A673 (cell line): ENCODE measurements at places on chromosomes 4 and X.

DNA sequence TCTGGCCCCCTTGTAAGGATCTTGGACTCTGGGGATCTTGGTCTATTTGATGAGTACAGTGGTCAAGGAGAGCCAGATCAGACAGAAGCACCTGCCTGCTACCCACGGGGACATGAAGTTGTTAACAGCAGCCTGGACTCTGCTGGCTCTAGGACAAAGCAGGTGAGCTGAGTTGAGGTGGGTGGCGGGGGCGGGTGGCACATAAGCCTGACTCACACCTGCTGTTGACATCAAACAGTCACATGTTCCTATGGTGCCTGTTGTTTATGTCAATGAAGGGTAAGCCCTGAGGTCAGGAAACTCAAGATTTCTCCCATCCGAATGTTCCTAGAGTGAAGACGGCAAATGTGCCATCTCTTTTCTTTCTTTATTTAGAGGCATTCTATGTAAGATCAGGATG, 50.1 kb upstream of the CLNK start:
- no peak for DNase-seq

- DNase-seq: no peak
These were observed 45.5 kb upstream of the HS3ST1 start for GRCh38 chr4:11474146-11474545.

- no peak for DNase-seq
These were observed 486.4 kb upstream of the FSTL5 start for GRCh38 chr4:162650166-162650565.

GRCh38 chr4:23686169-23686897, 203.5 kb downstream of the PPARGC1A start:
- no peak for DNase-seq

GRCh38 chrX:40469316-40469715, 111.5 kb upstream of the ATP6AP2 start:
- no peak for DNase-seq

DNA sequence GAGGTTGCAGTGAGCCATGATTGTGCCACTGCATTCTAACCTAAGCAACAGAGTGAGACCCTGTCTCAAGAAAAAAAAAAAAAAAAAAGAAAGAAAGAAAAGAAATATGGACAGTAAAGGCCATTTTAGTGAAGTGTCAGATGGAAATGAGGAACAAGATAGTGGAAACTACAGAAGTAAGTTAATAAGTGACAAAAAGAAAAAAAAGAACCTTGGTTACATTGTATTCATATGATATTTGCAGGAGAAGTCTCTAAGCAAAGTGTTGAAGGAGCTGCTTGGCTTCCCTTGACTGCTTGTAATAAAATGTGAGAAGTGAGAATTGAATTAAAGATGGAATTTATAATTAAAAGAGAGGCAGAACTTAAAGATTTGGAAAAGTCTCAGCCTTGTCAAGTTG, 73.2 kb downstream of the HOPX start:
- no peak for DNase-seq

DNA sequence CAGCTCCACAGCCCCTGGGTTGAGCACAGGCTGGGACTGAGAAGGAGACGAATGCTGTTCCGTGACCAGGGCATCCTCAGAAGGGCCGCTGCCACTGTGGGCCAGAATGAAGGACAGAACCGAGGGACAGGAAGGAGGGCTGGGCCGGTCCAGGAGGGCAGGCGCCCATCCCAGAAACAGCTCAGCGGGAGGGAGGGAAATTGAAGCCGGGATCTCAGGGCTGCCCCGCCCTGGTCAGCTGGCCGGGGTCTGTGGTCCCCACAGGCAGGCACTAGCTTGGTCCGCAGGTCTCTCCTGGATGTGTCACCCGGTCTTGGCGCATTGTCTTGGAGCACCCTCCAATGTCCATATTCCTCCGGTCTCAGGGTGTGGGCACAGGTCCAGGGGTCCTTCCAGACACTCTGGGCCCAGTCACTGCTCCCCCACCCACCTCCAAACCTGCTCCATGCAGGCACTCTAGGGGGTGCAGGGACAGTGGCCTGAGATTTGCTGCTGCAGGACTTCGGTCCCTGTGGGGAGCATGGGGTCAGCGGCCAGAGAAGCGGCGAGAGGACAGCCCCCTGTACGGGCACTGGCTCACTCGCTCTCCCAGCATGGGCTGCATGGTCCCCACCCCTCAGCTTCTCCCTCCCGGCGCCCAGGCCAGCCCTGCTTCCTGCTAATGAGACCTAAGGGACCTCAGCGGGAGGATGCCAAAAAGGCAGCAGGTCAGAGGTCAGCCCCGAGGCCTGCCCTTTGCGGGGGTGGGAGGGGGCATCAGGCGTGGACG, 23.9 kb upstream of the MXD4 start:
- DNase-seq: no peak

DNA sequence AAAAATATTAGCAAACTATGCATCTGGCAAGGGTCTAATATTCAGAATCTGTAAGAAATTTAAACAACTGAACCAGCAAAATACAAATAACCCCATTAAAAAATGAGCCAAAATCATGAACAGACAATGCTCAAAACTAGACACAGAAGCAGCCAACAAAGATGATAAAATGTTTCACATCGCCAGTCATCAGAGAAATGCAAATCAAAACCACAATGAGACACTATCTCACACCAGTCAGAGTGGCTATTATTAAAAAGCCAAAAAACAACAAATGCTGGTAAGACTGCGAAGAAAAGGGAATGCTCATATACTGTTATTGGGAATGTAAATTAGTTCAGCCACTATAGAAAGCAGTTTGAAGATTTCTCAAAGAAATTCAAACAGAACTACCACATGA, 201.3 kb upstream of the CPEB2 start:
- DNase-seq: no peak
